ENCODE measurements at places on chromosomes 11 and 22.

GRCh38 chr22:26839216-26839615 is 181.8 kb downstream of the MIAT start:
- no peak for DNase-seq

GRCh38 chr11:80635178-80635577 is 1194.3 kb upstream of the TENM4 start:
- DNase-seq: no peak

DNA sequence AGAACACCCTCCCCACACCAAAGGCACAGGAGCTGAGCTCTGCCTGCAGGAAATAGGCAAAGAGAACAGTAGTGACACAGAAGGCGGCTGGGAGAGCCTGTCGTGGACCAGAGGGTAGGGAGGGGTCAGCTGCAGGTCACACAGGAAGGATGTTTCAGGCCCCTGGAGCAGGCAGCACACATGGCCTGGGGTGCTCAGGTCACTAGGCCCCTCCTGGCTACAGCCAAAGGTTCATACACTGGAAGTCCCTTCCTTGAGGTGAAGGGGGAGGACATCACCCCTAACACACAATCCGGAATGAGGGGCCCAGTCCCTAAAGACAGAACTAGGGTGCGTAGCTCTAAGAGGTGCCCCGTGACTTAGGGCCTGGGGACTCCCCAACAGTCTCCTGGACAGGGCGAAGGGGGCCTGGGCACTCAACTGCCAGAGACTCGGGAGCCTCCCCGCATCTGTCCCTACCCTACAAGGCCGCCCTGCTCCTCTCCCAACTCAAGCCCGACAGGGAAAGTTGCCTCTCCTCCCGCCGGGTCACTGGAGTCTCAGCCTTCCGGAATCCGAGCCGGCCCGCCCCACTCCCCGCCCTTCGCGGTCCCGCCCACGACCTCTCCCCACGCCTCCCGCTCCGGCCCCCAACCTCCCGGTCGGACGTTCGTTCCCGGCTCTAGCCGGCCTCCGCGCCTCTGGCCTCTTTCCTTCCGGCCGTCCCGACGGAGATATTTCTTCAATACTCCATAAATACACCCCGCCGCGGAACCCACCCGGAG is at the start of gene CYB5R2:
TSS of gene CYB5R2 (minus strand) at position 541 of the 764 bp plus-strand sequence. CDS start 675 bp downstream, outside the sequence.
- no peak for DNase-seq

- no peak for DNase-seq
Measured at GRCh38 chr11:13047884-13048283, 38.8 kb downstream of the RASSF10 start.

DNA sequence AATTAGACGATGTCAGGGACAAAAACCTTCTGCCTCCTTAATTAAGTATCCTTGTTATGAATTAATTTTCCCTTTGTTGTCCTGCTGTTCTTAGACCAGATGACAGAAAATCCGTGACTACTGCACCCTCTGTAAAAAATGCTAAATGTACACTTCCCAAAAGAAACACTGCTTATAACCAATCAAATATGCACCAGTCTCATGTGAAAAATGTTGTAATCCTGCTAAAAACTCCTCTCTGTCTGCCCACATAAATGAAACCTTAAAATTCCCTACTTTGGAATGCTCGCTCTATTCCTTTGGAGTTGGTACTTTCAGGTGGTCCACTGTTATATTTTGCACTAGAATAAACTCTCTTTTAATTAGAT is 366.8 kb upstream of the CCDC179 start:
- no peak for DNase-seq

DNA sequence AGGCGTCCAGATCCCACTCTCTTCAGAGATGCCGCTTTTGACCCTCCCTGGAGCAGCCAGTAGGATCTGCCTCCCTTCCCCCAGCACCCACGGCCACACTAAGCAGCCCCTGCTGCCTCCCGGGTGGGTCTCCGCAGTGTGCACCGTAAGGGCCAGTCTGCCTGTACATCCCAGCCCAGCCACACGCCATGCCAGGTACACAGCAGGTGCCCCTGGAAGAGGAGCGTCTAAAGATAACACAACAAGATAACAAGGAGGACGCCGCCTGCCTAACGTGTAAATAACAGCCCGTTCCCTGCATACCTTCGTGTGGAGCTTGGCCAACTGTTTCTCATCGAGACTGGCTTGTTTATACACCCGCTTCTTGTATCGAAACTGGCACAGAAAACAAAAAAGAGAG is 139.4 kb downstream of the SHANK2 start:
- DNase-seq: no peak

DNA sequence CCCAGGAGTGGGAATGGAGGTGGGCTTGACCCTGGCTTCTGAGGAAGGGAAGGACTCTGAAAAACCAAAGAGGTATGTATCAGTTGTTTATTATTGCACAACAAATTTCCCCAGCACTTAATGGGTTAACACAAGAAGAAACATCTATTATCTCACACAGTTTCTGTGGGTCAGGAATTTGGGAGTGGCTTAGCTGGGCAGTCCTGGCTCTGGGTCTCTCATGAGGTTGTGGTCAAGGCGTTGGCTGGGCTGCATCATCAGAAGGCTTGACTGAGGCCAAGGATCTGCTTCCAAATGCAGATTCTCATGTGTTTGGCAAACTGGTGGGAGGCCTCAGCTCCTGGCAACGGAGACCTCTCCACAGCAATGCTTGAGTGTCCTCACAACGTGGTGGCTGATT is 17.5 kb upstream of the SMIM38 start:
- peak; percentile 91 for DNase-seq

DNA sequence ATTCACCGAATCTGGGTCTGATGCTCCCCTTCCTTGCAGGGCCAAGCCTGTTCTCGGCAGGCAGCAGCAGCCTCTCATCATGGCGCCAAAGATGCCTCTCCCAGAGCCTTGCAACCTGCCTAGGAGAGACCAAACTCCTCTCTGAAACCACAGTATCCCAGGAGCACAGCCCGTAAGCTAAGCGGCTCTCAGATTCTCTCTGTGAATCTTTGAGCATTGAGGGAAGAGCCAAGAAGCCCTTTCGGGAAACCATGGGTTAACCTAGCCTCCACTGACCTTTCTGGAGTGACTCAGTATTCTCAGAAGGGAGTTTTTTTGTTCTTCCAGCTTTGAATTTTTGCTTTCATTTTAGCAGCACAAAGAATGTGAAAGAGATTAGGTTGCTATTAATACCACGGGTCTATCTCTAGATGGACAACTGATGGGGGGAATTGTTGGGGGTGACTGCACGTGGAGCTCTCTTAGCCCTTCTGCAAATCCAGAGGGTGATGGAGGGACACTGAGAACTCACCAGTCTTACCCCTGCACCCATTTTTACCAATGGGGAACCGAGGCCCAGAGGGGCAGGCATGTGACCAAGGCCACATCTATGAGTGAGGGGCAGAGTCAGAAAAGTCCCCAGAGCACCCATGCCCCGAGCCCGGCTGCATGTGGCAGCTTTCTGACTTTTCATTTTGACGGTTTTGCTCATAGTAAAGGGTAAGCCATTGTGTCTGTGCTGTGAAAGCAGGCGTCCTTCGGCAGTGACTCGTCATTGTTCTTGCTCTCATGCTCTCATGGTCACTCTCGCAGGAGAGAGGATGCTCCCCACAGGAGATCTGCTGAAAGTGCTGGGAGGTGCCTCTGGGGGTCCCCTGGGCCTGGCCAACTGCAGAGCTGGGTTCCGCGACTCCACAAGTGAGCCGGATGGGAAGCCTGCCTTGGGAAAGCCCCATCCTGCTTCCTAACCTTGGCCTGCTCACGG is 36.0 kb downstream of the IRAG1 start:
- peak; percentile 70 for DNase-seq

DNA sequence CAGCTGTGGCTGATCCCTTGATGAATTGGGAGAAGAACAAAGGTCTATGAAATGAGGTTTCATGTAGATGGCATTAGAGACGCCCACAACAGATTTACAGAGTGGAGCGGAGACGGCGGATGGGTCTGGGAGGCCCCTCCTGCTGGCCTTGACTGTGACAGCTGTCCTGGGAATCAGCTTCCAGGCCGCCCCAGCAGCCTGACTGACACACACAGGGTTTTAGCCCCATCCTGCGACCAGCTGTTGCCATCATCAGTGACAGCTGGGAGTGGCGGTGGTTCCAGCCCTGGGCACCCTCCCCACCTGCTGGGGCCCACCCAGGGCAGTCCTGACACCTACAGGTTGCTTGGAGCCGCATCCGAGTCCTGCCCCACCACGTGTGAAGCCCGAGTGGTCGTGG is 64.0 kb upstream of the PPP6R3 start:
- DNase-seq: no peak

- no peak for DNase-seq
Measured at GRCh38 chr11:114724916-114725524, 46.7 kb downstream of the NXPE2 start.

GRCh38 chr11:93733474-93733873 is 7.8 kb downstream of the TAF1D start:
- DNase-seq: no peak

GRCh38 chr22:20651286-20651685 is 122.6 kb upstream of the SERPIND1 start:
- no peak for DNase-seq

DNA sequence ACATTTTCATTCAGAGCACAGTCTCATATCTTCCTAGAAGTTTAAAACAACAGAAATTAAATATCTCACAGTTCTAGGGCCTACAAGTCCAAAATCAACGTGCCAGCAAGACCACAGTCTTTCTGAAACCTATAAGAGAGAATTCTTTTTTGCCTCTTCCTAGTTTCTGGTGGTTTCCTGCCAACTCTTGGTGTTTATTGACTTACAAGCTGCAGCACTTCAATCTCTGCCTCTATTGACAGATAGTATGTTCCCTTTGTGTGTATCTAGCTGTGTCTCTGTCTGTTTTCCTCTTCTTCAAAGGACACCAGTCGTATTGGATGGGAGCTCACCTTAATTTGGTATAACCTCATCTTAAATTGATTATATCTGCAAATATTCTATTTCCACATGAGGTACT is 347.5 kb downstream of the DCDC1 start:
- DNase-seq: no peak

DNA sequence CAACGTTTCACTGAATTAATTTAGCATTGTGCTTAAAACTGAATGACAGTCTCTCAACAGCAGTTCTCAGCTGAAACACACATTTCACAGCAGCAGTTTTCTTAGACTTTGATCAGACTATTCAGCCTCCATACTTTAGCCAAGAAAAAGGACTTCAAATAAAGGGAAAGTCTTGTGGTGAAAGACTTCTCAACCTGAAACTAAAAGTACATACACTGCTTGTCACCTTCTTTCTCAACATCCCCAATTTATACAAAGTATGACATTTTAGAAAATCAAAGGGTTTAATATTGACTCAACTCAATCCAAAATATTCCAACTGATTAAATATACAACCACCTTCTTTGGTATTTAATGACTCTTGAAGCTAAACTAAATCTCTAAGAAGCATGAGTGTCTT is 419.0 kb downstream of the LRRC4C start:
- no peak for DNase-seq

DNA sequence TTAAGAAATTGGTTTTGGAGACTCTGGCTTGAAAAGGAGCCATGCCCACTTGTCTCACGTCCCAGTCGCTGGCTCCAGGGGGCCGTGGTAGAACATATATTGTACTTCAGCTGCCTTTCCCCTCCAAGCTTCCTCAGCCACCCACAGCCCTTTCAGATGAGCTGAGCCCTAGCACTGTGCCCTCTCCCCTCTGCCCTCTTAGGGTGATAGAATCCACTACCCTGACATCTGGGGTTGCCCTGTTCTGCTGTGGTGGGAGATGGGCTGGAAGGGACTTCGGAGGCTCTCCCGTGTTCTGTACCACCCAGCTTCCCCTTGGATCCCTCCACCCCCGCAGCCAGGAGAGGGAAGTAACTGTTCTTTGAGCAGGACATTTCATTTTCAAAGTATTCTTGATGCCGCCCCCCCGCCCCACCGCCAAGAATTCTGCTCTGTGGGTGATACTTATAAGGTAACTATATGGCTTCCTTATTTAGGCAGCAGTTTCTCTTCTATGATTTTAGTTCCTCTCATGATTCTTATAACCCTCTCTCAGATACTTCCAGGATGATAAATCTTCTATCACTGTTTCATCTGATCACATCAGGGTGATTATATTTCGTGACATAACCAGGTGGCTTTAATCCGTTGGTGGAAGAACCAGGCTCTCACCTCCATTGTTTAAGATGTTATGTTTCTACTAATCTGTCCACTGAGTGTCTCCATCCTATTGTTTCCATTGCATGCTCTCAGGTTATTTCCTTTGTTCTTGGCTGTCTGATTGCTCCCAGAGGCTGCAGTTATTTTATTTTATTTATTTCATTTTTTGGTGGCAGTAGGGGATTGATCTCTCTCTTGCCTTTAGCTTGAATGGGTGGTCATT is 24.1 kb downstream of the ZBTB16 start:
- no peak for DNase-seq

DNA sequence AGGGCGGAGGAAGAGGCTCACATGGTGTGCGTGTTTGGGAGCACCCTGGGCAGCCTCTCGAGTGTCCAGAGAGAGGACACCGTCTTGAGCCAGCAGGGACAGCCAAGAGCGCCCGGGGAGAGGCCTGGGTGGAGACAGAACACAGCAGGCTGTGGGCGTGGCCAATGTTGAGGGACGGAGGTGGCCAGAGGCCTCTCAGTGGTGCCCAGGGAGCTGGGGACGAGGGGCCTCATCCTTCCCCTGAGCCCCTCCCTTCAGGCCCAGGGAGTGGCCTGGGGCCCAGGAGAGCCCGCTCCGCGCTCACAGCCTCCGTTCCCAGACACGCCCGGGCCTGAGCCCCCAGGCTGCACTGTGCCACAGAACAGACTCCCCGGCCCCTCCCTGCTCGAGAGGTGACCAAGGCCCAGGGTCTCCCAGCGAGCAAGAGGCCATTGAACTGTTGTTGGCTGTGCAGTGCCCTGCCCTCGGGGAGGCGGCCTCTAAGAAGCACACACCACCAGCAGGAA is 48.4 kb downstream of the CDKN1C start:
- DNase-seq: no peak

GRCh38 chr11:133227632-133228111 is 304.6 kb downstream of the OPCML start:
- DNase-seq: no peak

DNA sequence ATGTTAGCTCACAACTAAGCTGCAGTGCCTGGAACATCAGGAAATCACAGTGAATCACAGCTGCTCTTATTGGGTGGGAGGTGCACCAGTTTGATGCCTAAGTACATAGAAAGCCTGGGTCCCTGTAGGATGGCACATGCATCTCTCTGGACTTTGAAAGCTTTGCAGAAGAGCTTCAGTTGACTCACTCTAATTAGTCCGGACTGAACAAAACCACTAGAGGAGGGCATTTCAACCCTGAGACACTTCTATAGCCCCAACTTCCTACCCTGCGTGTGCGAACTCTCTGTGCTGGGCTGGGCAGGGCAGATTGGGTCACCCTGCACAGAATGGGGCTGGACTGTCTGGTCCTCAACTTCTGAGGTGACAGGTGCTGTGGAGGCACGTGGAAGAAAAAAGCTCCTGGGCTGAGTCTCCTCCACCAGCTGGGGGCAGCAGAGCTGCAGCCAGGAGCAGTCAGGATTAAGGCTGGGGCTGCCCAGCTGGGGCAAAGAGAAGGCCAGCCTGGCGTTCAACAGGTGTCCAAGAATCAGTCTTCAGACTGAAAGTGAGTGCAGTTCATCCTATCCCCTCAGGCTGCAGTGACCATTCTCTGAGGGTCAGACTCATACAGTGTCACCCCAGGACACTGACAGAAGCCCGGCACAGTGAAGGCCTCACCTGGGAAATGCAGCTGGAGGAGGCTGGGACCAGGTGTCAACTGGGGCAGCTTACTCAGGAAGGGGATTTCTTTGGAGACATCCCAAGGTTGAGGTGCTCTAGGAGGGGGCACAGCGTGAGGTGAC is 22.1 kb downstream of the GGTLC2 start:
- peak; percentile 5 for DNase-seq

Measured in NCI-H226 (cell line).